ENCODE measurements at places on chromosomes 12 and 14.

GRCh38 chr12:68474467-68475204, 136.1 kb upstream of the RAP1B start:
- DNase-seq = no peak

DNA sequence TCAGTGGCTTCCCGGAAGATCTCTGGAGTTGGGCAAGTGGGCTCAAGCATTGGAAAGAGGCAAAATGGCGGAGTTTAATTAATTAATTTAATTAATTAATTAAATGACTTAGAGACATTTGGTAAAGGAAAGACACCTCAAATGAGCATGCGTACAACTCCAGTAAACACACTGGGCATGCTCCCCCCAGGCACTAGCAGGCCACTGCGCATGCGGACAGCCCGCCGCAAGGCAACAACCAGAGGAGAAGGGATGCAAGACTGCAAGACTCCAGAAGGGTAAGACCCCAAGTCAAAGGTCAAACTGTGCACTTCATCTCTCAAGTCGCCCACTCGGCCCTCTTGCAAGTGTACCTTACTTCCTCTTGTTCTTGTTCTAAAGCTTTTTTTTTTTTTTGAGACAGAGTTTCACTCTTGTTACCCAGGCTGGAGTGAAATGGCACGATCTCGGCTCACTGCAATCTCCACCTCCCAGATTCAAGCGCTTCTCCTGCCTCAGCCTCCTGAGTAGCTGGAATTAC, 57.8 kb upstream of the PSMC1 start:
- no peak for DNase-seq

DNA sequence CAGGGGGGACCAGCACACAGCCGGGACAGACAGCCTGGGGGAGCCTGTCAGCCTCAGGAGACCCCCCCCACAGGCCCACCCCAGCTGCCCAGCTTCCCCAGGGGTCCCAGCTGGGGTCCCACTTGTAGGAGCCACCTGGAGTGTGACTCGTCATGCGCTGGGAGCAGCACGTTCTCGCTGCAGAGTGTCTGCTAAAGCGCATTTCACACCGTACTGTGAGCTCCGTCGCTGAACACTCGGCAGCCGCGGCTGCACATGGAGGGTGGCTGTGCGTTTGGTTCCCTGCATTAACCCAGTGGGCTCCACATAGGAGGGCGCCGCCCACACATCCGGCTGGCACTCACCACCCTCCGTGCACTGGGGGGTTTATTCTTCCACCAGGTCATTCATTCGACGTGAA, 56.7 kb downstream of the FBRSL1 start:
- DNase-seq = no peak

DNA sequence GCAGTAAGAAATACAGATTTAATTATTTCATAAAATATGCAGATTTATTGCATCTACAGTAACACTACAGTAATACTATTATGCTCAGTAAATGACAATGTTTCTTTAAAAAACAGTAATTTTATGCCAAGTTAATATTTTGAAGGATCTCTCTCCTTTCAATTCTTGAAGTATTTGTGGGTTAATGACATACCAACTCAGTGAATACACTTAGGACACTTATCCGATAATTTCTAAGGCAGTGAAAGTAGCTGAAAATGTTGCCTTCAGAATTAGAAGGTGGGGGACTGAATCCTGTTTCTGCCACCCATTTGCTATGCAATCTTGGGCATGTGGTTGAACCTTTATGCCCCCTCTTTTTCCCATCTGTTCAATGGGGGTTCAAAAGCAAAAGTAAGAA, 24.8 kb upstream of the IFNG-AS1 start:
- DNase-seq = no peak

GRCh38 chr12:95870897-95871296, 12.1 kb downstream of the SNRPF start:
- DNase-seq = no peak

GRCh38 chr14:23143911-23144310, 24.9 kb upstream of the CEBPE start:
- no peak for DNase-seq

DNA sequence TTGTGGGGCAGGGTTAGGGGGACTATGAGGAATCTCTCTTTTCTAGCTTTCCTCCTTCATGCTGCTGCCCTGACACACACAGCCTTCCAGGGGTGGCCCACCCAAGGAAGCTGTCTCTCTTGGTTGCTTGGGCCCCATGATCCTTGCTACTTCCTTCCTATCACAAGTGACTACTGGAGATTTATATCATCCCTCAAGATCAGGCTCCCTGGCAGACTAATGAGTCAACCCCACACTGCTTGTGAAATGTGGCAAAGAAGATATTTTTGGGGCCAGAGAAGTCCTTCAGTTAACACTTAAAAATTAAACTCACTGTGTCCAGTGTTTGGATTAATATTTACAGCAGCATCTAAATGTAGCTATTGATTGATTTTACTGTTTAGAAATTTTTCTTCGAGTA, 1.5 kb downstream of the OR4E1 start:
- no peak for DNase-seq

GRCh38 chr14:83294941-83295340, 1761.3 kb upstream of the SEL1L start:
- peak; percentile 74 for DNase-seq

- no peak for DNase-seq
Observed at GRCh38 chr12:121712461-121713256, at the start of gene TMEM120B. Gene TMEM120B, plus strand, starts transcription at chr12:121712752. Its CDS starts 144 bp downstream, at chr12:121712896.

DNA sequence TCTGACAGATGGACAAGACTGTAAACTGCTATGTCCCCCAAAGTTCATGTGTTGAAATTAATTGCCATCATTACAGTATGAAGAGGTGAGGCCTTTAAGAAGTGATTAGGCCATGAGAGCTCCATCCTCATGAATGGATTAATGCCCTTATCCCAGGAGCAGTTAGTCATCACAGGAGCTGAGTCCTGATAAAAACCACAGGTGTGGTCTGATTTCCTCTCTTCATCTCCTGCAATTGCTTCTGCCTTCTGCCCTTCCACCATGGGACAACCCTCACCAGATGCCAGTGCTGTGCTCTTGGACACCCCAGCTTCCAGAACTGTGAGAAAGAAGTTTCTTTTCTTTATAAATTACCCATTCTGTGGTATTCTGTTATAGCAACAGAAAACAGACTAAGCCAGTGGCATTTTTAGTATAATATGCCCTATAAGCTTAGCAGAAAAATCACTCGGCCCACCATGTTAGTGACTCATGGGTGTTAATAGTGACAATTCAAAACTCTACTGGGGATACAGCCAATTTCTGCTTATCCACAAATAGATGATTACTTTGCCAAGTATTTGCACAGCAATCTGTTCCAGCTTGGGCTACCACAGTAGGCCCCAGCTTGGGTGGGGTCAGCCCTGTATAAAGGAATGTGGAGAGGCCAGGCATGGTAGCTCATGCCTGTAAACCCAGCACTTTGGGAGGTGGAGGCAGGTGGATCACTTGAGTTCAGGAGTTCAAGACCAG, 129.0 kb upstream of the BCL2L14 start:
- peak; percentile 64 for DNase-seq

- no peak for DNase-seq
Observed at GRCh38 chr14:69281450-69282169, 21.7 kb downstream of the GALNT16 start.

GRCh38 chr12:69068448-69068847, 135.5 kb upstream of the CPM start:
- DNase-seq = no peak

DNA sequence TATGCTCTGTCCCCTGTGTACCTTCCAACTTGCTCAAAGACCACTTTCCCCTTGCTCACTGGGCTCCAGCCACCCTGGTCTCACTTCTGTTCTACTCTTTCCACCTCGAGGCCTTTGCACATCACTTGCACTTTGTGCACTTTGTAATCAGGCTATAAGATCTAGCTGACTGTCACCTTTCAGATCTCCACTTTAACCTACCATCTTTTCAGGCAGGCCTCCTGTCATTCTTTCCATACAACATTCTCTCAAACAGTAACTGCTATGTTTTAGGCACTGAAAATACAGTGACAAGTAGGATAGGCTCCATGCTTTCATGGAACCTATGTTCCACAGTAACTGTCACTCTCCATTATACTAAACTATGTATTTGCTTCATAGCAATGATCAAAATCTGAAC, 14.0 kb downstream of the CPM start:
- DNase-seq = no peak

DNA sequence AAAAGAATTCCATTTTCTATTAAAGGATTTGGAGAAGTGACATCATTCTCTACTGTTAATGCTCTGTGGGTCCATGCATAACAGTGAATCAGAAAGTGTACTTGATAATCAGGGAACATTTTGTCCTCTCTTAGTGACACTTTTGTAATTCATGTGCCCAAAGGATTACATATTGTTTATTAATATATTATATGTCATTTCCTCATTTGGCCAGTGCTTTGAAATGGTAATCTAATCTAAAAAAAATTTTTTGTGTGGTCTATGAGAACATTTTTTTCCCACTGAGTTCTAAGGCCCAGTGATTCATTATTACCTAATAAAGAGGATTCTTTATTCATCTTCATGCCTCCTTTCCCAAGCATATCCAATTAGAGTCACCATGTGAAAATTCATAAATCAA, 79.7 kb upstream of the MYF6 start:
- peak; percentile 44 for DNase-seq

GRCh38 chr14:49512571-49512970, 73.6 kb downstream of the RPS29 start:
- no peak for DNase-seq

DNA sequence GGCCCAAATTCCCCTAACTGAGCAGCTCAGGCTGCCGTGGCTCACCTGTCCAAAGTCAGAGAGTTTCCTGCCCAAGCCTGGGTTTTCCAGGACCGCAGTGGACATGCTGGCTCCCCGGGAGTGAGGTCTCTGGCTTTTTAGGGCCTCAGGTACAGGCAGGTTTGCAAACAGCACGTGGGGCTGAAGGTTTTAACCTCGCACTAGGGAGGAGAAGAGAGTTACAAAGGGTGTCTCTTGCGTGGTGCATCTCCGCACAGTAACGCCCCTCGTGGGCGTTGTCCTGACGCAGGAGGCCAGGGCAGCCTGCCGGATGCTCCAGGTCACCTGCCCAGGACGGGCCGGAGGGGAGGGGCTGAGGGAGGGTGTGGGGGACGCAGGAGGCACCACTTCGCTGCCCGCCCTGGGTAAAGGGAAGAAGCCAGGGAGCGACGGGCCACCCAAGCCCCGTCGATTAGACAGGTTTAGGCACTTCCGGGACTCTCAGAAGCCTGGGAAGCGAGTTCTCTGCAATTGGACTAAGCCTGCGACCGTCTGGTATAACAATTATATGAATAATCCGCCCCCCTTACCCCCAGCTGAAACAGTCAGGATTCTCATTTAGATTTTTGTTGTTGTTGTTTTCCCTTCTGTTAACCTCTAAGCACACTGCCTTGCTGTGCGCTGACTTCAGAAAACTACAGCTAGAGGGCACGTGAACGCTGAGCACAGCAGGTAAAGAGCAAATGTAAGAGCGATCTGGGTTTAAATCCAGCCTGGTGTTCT, at the start of gene PAH:
Gene PAH, minus strand, starts transcription at position 219 of the 762 bp plus-strand sequence. Its CDS starts 114 bp downstream, at position 105.
- no peak for DNase-seq

- DNase-seq = no peak
Observed at GRCh38 chr12:25236190-25236589, 14.5 kb downstream of the KRAS start.

DNA sequence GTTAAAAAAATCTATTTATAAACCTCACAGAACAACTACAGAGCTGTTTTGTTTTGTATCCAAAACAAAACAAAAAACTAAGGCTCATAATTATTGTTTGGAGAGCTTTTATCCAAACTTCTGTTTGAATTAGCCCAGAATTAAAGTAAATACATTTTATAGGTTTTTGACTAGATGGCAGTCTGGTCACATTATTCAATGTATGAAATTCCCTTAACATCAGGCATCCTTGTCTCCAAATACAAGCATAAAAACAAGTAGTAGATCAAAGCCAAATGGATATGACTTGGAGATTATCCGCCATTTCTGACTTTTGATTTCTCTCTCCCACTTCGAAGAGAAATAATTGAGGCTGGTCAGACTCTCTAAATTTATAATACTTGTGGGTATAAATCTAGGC, 63.5 kb downstream of the SLC38A1 start:
- DNase-seq = no peak

DNA sequence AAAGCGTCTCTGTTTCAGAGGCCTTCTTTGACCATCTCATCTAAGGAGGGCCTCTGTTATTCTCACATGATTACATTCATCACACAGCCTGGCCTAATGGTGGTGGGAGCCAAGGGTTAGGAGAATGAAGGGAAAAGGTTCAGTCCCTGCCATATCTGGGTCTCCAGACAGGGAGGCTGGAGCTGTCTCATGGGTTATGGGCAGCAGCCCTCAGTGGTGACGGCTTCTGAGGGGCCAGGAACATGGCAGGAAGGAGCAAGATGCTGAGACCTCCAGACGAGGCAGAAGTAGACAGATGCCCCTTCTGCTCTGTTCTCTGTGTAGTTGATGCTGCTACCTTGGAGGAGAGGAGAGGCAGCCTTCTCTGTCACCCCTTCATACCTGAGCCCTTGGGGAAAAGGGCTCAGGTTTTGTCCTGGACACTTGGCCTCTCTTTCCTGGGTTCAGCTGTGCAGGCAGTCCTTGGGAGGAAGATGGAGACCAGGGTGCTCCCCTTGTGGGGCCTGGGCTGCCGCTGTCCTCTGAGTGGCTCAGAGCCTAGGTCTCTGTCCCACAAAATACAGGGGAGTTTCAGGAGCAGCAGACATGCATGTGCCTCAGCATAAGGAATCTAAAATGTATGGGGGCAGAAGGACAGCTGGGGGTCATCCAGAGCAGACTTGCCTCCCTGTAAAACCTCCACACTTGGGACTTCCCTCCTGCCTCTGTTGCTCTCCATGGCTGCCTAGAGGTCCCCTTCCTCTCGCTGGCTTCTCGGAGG, 3.6 kb downstream of the IFI27L2 start:
- no peak for DNase-seq

DNA sequence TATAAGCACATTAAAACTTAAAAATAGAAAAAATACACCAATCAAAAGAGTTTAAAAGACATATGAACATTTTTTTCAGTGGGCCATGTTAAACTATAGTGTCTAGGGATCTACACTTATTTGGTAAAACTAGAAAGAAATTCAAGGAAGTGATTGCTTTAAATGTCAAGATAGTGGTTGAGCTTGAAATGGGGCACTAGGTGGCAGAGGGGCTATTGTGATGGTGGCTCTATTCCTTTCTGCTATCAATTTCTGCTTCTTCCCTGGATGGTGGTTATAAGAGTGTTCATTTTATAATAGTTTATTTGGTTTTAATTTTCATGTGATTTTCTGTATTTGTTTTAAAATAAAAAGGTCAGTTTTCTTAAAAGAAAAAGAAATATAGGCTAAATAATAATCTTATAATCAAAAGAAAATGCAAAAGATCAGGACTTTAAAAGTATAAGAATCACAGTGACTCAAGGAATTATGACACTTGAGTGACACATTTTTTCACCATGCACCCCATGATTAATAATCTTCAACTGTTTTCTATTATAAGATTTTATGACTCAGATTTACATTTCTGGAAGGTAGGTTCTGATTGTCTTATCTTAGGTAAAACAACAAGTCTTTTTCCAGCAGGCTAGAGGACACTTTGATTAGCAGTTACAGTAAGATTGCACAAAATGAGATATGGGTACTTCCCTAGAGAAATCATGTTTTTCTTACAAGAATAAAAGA, 137.5 kb downstream of the FSCB start:
- no peak for DNase-seq

- no peak for DNase-seq
Observed at GRCh38 chr12:127771546-127771945, 495.4 kb upstream of the TMEM132C start.
